ENCODE measurements at places on chromosomes 7 and 10.

GRCh38 chr7:37031571-37032257, 307.4 kb upstream of the AOAH start:
- peak; percentile 99 for DNase-seq

DNA sequence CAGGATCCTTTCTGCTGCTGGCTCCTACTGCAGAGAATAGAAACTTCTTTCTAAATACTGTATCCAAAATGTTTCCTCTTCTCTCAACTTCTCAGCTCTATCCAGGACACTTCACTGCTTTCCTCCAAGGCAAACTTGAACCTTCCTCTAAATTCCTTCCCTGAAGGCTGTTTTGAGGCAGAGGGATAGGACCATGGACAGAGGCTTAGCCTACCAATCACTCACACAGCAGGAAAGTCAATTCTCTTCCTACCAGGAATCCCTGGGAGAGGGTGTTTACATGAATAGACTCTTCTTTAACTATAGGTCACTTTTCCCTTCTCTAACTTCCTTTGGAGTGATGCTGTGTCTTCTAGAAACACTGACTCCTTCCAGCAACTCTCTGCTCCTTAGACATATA, 115.6 kb upstream of the MKLN1 start:
- no peak for DNase-seq

GRCh38 chr10:7520507-7521485, 110.0 kb upstream of the SFMBT2 start:
- DNase-seq: no peak

- no peak for DNase-seq
Measured at GRCh38 chr7:109479388-109479787, 909.7 kb downstream of the DNAJB9 start.

DNA sequence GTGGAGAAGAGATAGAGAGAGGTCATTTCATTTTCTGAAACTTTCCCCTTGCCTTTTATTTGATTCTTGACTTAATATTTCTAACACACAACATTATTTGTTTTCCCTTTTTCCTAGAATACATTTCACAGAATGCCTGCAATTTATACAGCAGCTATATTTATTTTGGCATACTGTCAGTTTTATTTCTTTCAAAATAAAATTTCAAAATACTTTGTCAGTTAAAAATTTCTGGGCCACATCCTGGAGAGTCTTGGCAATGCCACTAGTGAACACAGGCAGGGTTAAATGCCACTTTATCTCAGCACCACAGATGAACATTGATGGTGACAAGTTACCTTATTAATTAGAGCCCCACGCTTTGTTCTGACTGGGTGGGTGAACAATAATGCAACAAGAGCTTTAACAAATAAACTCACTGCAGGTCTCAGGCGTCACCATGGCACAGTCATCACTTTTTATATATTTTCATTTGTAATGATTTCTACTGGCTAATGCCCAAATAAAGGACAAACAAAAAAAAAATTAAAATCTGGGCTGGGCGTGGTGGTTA, 494.0 kb downstream of the KIF20B start:
- DNase-seq: no peak

GRCh38 chr7:5041047-5041446, 4.6 kb upstream of the RBAK start:
- DNase-seq: no peak

- peak; percentile 45 for DNase-seq
Measured at GRCh38 chr7:103637726-103638125, 191.7 kb upstream of the SLC26A5 start.

- DNase-seq: peak; percentile 93
Measured at GRCh38 chr10:72564596-72564995, 61.3 kb downstream of the MICU1 start.

- no peak for DNase-seq
Measured at GRCh38 chr10:72709041-72709440, 17.1 kb downstream of the MCU start.

GRCh38 chr10:78806681-78807221, 262.0 kb upstream of the ZMIZ1 start:
- DNase-seq: peak; percentile 8

GRCh38 chr10:28381903-28382347, 79.1 kb upstream of the MPP7 start:
- peak; percentile 84 for DNase-seq

DNA sequence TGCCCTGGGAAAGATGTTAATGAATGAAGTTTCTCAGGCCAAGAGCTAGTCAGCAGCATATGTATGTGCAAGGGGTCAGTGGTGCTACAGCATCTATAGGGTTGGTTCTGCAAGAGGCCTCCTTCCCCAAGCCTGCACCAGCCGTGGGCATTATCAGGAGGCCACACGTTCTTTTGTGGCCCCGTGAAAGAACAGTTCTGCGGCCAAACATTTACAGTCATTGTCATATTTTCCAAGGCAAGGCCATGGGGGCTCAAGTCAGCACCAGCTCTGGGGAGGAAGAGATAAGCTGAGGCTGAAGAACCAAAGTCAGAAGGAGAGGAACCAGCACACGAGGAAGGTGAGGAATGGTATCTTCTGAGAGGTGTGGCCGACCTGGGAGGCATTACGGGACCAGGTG, 54.4 kb upstream of the TMEM72 start:
- DNase-seq: no peak

DNA sequence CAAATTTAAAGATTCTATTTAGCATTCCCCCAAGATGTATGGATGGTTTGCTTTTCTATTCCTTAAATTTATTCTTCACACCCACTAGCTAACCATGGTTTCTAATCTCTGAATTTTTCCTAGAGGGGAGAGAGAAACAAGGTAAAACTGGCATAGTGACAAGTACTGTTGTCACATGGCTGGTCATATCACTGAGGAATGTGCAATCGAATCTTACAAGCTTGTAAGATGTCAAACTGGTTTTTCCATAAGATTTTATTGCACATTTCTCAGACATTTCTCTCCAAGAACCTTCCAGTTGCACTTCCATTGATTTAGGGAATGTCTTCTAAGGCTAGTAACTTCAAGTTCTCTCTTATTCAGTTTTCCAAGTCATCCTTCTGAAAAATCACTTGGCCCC, 89.8 kb downstream of the MBL2 start:
- no peak for DNase-seq

DNA sequence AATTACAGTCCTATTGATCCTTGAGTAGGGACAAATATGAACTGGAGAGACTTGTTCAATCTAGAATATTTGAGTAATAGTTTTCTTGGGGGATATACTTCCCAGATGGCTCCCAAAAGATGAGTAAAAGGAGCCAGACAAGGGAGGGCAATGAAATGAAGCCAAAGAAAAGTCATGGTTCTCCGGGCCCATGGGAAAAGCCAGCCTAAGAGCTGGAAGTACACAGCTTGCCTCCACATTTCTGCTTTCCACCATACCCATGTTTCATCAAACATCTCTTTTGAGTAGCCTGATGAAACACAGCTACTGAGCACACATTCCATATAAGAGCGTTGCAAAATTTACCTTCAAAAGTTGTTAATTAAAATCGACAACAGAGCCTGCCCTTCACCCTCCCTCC, 535.0 kb upstream of the FZD8 start:
- peak; percentile 74 for DNase-seq

DNA sequence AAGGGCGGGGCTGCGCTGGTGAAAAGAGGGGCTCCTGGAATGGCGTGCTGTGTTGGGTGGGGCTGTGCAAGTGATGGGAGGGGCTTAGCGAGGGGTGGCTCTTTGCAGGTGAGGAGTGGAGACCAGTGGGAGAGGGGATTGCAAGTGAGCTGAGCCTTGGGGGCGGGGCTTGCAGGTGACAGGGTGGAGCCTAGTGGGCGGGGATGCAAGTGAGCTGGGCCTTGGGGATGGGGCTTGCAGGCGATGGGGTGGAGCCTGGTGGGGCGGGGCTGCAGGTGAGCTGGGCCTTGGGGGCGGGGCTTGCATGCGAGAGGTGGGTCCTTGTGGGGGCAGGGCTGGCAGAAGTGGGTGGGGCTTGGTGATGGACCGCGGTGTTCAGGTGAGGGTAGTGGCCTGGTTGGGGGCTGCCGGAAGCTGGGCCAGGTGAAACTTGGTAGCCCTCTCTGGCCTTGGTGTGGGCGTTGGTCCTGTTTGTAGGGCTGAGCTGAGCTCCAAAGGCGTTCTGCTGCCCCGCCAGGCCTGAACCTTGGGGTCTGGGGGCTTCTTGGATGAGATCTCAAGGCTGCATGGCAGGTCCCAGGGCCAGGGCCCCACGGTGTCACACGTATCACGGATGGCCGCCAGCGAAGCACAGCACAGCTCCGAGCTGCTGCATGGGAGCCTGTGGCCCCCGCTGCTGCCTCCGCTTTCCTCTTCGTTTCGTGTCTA, 743 bp upstream of the PITRM1 start:
- DNase-seq: no peak

- DNase-seq: no peak
Measured at GRCh38 chr7:130543487-130544010, 51.7 kb downstream of the MEST start.

DNA sequence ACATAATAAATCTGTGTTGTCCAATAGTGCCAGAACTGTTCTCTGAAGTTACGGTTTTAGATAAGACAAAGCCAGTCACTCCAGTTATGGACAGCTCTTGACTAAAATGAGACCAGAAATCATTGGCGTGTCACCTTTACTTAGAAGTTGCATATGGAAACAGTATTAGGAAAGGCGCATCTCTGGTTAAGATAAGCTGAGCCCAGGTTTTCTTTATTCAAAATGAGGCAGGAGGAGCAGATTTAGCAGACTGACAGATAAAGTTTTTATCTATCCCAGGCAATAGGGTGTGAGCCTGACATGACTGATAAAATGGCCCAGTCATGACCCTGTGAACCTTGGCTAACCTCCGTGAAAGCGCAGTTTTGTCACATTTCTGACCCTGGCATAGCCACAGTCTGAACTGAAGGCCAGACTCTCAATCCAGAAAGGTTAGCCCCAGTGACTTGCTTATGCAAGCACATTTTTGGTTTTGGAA, 4.2 kb downstream of the CYP26A1 start:
- no peak for DNase-seq

- no peak for DNase-seq
Measured at GRCh38 chr7:77391230-77391629, 24.9 kb downstream of the GSAP start.

GRCh38 chr7:10121631-10122030, 852.0 kb upstream of the PHF14 start:
- no peak for DNase-seq

- no peak for DNase-seq
Measured at GRCh38 chr10:13317474-13317873, 17.6 kb upstream of the PHYH start.
